Activated B cell treated with CpG ODN at 0.5 μM for 24 hours (primary cell): ENCODE measurements at places on chromosomes 6 and 20.

DNA sequence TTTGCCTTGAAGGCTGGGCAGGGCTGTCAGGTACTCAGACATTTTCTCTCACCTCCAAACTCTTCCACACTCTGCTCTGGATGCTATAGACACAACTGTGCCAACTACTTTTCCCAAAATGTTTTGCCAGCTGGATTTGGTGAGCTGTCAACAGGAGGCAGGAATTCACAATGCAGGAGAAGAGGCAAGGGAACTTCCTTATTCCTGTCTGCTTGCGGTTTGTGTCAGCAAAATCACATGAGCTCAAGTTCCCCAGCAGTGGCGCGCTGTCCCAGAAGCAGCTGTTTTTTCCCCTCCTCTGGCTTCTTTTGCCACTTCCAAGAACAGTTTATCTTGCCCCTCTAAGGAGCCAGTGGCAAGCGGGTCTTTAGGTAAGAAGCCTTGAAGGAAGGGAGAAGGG is 608.2 kb downstream of the PRKN start:
- no peak for DNase-seq

DNA sequence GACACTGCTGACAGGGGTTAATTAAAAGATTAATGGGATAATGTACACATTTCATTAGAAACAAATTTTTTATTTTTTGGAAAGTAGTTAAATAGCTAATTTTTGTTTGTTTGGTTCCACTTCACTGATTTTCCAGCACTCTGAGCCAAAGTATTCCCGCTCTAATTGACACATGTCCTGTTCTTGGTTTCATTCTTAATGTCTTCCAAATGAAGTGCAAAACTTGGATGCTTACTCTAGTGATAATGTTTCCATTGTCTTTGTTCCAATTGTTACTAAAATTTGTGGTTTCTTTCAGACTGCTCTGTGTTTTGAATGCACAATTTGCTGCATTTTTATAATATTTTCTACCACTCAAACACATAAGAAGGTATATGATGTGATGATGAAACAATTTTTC is 794.3 kb downstream of the PHF3 start:
- DNase-seq, result no peak

- DNase-seq, result no peak
These were observed 89.7 kb downstream of the KCNB1 start for GRCh38 chr20:49392745-49393144.

- DNase-seq, result peak; percentile 27
These were observed 27.6 kb downstream of the ZNF311 start for GRCh38 chr6:28977341-28978132.

GRCh38 chr6:10381133-10381829 is 33.6 kb downstream of the TFAP2A start:
- DNase-seq, result peak; percentile 14

DNA sequence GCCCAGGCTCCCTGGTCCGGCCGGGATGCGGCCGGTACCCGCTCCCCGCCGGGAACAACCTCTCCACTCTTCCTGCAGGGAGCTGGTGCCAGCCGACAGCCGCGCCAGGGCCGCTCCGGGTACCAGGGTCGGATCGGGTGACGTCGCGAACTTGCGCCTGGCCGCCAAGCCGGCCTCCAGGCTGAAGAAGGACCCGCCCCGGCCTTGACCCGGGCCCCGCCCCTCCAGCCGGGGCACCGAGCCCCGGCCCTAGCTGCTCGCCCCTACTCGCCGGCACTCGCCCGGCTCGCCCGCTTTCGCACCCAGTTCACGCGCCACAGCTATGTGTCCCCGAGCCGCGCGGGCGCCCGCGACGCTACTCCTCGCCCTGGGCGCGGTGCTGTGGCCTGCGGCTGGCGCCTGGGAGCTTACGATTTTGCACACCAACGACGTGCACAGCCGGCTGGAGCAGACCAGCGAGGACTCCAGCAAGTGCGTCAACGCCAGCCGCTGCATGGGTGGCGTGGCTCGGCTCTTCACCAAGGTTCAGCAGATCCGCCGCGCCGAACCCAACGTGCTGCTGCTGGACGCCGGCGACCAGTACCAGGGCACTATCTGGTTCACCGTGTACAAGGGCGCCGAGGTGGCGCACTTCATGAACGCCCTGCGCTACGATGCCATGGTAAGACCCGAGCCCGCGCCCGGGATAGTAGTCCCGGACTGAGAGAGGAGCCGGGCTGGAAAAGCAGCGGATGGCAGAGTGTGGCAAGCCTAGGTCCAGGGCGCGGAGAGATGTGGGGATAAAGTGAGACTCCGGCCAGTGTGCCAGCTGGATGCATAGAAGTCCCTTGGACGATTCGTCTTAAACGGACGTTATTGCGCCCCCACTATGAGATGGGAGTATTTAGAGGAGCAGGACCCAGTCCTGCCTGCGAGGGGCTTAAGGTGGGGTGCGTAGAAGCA is at the start of gene NT5E:
Gene NT5E (plus strand): TSS at position 266 of the 942 bp plus-strand sequence. CDS start 57 bp downstream, at position 323.
- peak; percentile 67 for DNase-seq

- no peak for DNase-seq
These were observed 49.3 kb downstream of the RALY start for GRCh38 chr20:34043025-34043424.

DNA sequence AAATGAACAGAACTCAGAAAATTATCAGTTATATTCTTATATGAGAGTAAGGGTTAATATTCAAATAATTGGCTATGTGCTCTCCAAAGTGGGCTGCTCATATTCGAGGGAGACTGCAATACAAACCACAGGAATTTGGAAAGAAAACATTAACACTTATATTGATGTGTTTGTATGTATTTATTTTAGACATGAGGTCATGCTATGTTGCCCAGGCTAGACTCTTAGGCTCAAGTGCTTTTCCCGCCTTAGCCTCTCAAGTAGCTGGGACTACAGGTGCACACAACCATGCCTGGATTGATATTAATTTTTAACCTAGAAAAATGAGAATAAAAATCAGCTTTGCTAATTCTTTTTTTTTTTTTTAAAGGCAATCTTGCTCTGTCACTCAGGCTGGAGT is 35.0 kb downstream of the BTBD9 start:
- DNase-seq, result no peak

GRCh38 chr20:63774306-63774705 is 34.7 kb downstream of the SLC2A4RG start:
- DNase-seq, result no peak

DNA sequence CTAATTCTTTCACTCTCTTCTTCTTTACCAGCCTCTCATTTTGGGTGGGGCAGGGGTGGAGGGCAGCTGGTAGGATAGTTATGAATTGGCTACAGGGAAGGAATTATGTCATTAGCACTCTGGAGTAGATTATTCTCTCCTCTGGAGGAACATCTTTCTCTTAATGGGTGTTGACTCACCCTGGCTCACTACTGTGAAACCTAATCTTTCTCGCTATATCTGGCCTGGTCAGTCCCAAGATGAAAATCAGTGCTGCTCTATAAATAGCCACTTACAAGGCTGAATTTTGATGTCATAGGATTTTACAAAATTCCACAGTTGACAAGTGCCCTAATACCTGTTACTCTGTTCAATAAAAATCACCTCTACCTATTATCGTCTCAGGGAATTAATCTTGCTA is 151.3 kb downstream of the COL9A1 start:
- no peak for DNase-seq

GRCh38 chr20:51848346-51848745 is 46.0 kb upstream of the SALL4 start:
- DNase-seq, result no peak

- no peak for DNase-seq
These were observed 19.8 kb downstream of the NFYA start for GRCh38 chr6:41092421-41093140.

- no peak for DNase-seq
These were observed 107.5 kb downstream of the FAXC start for GRCh38 chr6:99241905-99242534.

GRCh38 chr6:105964979-105965760 is 121.0 kb upstream of the PRDM1 start:
- DNase-seq, result no peak

- no peak for DNase-seq
These were observed 40.7 kb upstream of the CCDC167 start for GRCh38 chr6:37540390-37540789.

DNA sequence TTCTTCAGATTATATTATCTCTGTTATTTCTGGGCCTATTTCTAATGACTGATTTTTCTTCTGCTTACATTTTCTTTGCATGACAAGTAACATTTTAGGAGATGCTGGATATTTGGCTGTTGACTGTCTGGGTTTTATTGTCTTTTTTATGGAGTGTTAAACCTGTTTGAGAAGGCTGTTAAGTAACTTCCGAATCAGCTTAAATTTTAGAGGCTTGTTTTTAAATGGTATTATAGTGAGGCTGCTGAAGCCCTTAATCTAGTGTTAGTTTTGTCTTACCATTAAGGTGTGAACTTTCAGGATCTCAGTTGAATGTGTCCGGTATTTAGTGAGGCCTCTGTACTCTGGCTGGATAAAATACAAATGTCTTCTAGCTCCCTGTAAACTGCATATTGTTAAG is 109.8 kb downstream of the EYA4 start:
- no peak for DNase-seq

- DNase-seq, result no peak
These were observed 6.7 kb upstream of the VNN2 start for GRCh38 chr6:132764370-132764769.

GRCh38 chr6:124669713-124670480 is 292.3 kb upstream of the RNF217 start:
- DNase-seq, result no peak

DNA sequence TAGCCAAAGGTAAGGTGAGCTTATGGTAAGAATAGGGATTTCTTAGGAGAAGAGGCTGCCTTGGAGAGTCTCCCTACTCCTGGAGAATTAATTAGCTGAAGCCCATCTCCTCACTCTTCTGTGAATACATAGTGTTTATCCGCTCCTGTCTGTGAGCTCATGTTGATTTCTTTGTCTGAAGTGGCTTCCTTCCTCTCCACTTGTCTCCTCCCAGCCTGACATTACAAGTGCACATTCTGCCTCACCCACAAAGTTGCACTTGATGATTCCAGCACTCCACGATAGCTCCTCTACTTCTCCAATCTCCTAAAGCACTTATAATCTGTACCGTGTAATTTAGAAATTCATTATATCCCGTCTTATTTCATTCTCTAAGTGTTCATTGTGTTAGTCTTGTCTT is 287.2 kb downstream of the QKI start:
- no peak for DNase-seq

DNA sequence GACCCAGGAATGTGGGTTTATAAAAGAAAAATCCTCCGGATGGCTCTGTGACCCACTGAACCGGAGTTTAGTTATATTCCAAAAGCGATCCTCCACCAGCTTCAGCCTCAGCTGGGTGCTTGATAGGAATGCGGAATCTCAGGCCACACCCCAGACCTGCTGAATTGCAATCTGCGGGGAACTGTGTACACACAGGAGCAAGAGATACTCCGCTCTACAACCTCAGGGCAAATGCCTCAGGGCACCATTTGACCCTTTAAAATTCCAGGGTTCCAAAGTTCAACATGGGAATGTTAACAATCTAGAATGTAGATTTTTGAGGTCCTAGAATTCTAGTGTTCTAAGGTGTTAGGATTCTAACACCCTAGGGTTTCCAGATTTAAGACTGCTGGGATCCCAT is 10.8 kb downstream of the BPIFA2 start:
- no peak for DNase-seq

DNA sequence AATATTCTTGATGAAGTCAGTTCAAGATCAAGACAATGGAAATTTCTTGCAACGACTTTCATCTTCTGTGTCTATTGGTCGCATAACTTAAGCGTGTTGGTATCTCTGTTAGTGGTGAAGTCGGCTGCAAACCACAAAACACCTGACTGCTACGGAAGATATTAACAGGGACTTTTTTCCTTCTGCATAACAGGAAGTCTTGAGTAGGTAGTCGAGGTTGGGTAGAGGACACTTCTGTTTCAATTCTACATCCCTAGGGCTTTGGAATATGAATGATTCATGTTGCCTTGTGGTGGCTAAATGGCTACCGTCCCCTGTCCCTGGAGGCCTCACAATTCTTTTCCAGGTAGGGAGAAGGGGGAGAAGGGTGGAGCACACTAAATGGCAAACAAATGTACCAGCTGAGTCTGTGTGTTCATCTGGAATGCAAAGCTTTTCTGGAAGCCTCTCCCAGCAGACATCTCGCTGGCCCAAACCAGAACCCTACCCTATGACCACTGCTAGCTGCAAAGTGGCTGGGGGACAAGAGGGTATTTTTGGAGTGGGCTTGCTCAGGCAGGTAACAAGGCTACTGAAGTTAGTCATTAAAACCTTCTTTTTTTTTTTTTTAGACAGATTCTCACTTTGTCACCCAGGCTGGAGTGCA is 34.6 kb upstream of the NKX2-2 start:
- no peak for DNase-seq

DNA sequence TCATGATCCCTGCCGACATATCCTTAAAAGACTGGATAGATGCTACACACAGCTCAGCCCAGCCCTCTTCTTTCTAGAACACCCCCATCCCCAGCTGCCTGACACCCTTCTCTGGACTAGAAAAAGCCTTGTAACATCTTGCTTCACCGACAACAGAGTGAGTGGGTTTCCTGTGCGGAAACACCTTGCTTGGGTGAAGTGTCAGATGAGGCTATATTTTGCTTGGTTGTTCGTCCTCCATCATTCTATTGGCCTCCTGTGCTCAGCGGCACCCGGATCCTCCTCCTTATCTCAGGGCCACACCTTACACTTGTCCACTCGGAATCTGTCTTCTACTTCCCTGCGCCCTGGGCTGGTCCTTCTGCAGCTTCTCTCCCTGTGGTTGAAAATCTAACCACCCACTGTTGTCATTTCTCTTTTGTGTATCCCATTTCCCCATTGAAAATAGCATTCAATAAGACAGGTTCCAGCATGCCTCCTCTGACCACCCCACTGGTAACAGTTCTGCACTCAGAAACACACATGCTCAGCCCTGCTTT is 101.3 kb upstream of the MLN start:
- no peak for DNase-seq

GRCh38 chr6:138349891-138350290 is 27.8 kb upstream of the SMIM28 start:
- DNase-seq, result no peak

DNA sequence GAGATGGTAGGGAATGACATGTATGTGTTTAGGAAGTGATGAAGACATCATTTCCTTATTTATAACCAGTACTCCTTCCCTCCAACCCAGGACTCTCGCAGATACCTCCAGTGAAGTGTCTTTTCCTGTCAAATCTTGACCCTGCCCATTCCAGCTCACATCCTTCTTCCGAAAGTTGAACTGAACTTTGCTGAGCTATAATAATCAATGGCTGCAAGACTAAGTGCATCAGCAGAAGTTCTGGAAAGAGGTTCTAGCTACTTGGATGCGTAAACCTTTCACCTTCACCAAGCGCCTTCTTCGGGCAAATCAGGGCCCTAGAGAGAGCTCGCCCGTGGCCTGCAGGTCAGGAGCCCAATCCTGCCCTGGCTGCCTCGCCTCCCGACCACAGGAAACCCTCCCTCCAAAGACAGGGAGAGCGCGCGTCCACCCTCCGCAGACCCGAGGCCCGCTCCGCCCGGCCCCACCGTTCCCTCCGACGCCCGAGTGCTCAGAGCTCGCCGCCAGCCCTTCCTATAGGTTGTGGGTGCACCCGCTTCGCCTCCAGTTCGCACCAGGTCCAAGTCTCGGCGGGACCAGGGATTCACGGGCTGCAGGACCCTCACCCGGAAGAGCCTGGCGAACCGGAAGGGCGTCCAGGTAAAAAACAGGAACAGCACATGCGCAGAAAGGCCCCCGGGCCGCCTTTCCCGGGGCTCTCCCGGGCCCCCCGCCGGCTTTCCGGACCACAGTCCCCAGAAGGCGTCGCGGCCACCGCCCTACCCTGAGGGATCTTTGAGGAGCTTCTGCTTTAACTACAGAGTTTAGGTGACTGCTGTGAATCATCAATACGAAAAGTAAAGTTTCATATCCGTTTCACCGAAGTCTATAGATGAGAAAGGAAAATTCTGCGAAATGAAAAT is at the start of gene ZNF334:
Gene ZNF334 (minus strand): TSS at position 617 of the 902 bp plus-strand sequence. CDS start 1,457 bp downstream, outside the sequence.
- DNase-seq, result no peak
